ENCODE measurements at places on chromosomes 7 and 10.

GRCh38 chr10:79181698-79182521, 113.1 kb downstream of the ZMIZ1 start:
- H3K27ac ChIP-seq = peak overlapping the region; percentile 12
- peaks cover 5% of the 10 kb centered on the region for H3K36me3 ChIP-seq
- no peak for DNase-seq
- H3K4me1 ChIP-seq = peaks cover 86% of the 10 kb centered on the region
- H3K4me3 ChIP-seq = no peak overlapping the region
- H3K27me3 ChIP-seq = no peaks in the 10 kb centered on the region

DNA sequence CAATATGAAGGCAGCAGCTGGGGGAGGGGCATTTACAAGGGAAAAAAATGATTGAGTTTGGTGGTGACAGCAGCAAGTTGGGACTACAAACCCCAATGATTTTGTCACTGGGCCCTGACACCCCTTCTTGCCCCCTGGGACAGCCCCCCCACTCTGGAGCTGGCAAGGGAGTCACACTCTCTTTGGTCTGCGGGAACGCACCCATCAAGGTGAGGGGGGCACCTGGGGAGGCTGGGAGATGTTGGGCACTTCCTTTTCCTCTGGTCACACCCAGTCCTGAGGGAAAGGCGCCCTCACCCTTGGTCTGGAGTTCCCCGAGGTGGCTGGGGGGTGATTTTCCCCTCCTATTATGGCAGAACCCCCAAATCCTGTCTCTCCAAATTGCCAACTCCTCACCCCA, 24.4 kb downstream of the EPHB4 start:
- H3K36me3 ChIP-seq = peaks cover 19% of the 10 kb centered on the region
- DNase-seq = no peak
- H3K4me3 ChIP-seq = no peak overlapping the region

DNA sequence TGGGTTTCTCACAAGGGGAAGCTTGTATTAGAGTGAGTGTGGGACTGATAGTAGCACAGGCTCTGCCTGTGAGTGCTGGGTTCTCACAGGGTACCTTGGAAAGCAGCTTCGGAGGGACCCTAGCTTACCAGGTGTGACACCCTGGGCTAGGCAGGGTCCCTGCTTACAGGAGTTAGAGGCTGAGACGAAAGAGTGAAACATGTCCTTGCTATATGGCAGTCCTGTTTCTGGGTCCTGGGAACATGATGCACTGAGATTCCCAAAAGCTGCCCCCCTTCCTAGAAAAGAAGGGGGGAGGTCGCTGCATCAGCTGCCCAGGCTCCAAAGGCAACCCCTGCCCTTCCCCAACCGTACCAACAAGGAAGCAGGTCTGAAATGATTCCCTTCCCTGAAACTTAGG, 6.3 kb upstream of the ARHGAP22 start:
- no peak for DNase-seq
- no peaks in the 10 kb centered on the region for H3K36me3 ChIP-seq
- H3K27me3 ChIP-seq = no peaks in the 10 kb centered on the region
- H3K4me3 ChIP-seq = no peak overlapping the region
- H3K4me1 ChIP-seq = peaks cover 14% of the 10 kb centered on the region
- H3K27ac ChIP-seq = no peak overlapping the region

DNA sequence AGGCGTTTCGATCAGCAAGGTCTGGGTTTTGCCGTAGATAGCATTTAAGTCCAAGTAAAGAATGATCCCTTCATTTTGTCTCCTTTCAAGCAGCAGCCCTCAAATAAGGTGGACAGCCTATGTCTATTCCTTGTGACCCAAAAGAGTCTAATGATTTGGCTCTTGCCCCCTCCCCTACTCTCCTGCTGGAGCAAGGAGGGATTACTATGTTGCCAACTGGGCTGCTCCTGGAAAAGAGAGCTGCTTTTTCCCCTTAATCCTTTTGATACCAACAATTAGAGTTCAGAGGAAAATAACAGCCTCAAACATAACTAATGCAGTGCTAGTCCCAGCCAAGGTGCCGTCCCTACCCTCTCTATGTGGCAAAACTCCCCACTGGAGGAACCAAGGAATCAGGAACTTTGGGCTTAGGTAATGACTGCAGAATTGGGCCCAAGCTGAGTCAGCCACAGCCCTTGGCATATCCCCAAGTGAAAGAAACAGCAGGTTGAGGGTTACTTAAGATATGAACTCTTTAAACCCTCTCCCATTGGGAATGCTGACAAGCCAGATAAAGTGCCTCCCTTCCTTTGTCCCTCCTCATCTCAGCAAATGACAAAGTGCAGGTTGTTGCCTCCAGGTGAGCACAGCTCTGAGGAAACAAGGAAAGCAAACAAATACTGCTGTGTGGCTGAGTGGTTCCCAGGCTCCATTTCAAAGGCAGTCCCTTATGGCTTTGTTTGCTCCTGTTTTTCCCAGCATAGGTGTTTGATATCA, 643.7 kb downstream of the INHBA start:
- DNase-seq = no peak
- no peaks in the 10 kb centered on the region for H3K36me3 ChIP-seq
- H3K27me3 ChIP-seq = no peaks in the 10 kb centered on the region
- no peak overlapping the region for H3K27ac ChIP-seq

- H3K4me1 ChIP-seq = peaks cover 6% of the 10 kb centered on the region
- no peaks in the 10 kb centered on the region for H3K27me3 ChIP-seq
- DNase-seq = no peak
- no peaks in the 10 kb centered on the region for H3K36me3 ChIP-seq
Measured at GRCh38 chr10:19977097-19977521, 160.9 kb downstream of the PLXDC2 start.
